Stimulated activated CD8-positive, alpha-beta memory T cell treated with anti-CD3 and anti-CD28 coated beads, Interleukin-2, amount 100 ng/mL, for 48 hours (primary cell): ENCODE measurements at places on chromosomes 2 and 18.
A peak's percentile ranks its signal among the peaks of the same experiment; 100 is the strongest.

- DNase-seq: no peak
Measured at GRCh38 chr18:51897884-51898283, 442.1 kb upstream of the DCC start.

DNA sequence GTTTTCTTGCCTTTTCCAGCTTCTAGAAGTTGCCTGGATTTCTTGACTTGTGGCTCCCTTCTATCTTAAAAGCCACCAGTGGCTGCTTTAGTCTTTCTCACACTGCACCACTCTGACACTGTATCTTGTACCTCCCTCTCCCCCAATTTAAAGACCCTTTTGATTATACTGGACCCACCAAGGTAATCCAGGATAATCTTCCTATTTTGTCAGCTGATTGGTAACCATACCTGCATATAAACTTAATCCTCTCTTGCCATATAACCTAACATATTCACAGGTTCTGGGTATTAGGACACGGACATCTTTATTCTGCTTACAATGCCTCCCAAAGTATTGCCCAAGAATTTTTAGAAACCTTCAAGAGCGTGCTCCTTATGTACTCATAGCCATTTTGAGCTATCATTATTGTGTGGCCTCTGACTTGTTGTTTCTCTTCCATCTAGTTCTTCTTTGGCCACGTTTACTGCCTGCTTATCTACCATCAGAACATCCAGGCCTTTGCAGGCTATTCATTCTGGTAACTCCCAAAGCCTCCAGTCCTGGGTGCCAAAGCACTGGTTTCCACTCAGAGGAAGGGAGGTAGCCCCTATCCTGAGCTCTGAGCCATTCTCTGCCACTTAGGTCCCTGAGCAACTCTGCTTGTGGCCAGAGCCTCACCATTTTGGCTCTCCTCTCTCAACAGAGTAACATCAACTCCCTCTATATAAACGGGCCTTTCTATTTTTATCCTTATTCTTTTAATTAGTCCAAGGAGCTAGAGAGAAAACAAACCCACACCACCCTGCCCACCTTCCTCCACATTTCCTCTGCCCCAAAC, 70.8 kb downstream of the MYO3B start:
- no peak for DNase-seq

GRCh38 chr2:191889931-191890330, 43.0 kb upstream of the CAVIN2 start:
- DNase-seq: no peak

GRCh38 chr18:74290021-74290420, 1.7 kb downstream of the CYB5A start:
- no peak for DNase-seq

- DNase-seq: no peak
Measured at GRCh38 chr2:127535918-127536317, 435 bp downstream of the MYO7B start.

DNA sequence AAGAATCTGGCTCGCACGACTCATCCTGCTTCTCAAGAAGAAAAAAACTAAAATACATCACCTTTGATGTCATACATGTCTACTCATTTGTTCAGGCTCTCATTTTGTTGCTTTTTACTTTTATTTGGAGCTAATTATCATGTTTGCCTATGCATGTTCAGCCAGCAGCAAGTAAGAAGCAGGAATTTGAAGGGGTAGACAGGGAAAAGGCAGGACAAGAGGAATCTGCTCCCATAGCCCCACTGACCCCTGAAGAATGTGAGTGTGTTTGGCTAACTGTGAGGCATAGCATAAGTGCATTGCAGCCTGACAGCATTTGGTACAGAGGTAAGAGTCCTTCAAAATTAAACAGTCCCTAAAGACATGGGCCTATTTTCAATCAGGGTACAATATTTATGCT, 72.7 kb downstream of the NYAP2 start:
- DNase-seq: no peak

DNA sequence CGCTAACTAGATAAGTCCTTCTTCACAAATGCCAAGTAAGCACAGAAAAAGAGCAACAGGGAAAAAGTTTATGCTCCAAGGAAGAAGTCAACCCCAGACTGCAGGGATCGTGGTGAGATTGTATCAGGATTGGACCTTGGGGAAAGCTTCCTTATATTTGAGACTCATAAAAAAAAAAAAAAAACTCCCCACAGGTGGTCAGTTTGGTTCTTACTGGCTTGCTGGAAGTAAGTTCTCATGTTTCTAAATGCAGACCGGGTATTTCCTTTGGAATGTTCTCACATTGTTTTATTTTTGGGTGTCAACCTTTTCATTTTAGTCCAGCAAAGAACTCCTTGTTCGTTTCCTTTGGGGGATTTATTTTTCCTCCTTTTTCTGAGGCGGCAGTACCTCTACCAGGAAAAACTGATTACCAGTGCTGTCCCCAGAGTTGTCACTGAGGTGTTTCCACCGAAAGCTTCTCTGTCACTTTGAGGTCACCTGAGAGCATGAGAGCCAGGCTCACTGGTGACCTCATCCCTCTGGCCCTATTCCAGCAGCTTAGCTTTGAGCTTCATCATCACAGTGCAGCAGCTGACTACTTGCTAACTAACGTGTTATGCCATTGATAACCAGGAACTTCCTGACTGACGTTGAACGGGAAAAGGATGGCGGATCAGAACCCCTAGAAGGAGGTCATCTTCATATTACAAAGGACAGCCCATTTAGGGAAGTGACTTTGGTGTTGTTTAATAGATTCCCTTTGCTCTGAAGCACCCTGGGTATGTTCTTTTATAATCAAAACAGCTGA, 16.8 kb upstream of the ATP8B1 start:
- DNase-seq: no peak

- DNase-seq: no peak
Measured at GRCh38 chr2:135948642-135949355, 36.6 kb downstream of the DARS1 start.

- no peak for DNase-seq
Measured at GRCh38 chr2:164764474-164764873, 77.1 kb downstream of the COBLL1 start.

DNA sequence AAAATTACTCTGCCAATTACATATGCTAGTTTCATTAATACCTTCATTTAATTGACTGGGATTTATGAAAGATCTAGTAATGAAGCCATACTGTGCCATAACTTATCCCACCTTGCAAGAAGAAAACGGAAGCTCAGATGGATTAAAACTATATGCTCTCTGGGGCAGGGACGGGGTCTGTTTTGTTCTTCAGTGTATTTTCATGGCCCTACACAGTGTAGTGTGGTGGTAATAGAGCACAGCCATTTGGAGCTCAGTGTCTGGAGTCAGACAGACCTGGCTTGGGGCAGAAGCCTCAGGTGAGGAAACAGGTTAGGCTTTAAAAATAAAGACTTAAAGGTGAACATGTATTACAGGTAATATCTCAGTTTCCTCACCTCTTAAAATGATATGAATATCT, 62.3 kb downstream of the FIGN start:
- DNase-seq: no peak

- DNase-seq: no peak
Measured at GRCh38 chr2:25207078-25207545, 38.7 kb upstream of the POMC start.

DNA sequence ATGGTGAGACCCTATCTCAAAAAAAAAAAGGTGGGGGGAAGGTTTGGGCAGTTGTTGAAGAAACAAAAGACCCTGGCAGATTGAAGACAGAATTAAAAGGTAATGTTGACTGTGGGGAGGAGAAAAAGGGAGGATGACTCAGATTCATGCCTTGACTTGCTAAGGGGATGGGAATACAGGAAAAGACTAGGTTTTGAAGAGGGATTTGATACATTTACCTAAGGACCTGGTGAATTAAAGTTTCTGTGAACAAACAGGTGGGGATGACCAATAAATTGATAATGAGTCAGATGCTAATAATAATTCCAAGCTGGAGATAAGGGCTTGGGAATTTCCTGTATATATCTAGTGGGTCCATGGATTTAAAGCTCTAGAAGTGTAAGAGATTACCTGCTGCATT, 27.6 kb downstream of the TTR start:
- DNase-seq: no peak

GRCh38 chr2:37398990-37399389, 54.6 kb downstream of the QPCT start:
- no peak for DNase-seq

DNA sequence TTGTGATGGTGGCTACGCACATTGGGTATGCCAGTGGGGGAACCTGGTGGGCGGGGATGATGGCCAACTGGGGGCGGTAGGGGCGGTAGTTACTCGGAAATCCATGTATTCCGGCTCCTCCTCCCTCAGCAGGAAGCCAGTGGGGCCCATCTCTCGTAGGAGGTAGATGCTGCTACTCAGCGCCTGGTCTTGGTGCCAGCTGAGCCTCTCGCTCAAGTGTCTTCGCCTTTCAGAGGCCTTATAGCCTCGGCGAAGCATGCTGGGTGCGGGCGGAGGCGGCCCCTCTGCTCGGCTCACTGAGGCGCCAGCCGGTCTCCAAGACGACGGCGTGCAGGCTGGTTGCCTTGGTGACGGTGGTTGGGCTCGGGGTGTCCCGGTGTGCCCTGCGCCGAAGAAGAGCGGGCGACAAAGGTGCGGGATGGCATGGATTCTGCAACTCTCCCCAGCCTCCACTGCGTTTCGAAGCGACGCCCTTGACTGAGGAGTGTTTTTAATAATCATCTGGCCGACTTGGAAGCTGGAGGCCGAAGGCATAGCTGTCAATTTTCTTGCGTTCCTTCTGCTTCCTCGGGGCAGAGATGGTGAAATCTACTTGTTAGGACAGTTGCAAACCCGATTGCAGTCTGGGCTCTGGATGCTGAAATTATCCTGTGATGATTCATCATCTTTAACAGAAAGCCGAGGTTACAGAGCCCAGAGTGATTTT, at the start of gene ZSWIM2:
TSS of gene ZSWIM2 (minus strand) at position 298 of the 706 bp plus-strand sequence. CDS start at position 258, 40 bp downstream.
- DNase-seq: peak; percentile 13

DNA sequence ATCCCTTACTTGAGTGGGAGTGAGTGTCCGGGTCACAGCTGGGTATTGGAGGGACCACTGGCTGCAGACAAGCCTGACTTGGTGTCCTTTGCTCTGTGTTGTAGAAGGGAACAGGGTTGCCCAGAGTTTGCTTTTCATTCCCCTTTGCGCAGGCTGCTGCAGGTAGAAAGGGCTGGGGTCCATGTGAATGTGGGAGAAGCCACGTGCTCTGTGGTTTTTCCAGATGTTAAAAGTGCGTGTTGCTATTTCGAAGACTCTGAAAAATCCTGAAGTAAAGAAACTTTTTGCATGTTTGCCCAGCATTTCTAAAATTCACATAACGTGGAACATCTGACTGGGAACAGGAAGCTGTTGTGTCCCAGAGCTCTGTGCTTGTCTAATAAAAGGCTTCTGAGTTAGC, 28.8 kb downstream of the GLI2 start:
- DNase-seq: no peak

DNA sequence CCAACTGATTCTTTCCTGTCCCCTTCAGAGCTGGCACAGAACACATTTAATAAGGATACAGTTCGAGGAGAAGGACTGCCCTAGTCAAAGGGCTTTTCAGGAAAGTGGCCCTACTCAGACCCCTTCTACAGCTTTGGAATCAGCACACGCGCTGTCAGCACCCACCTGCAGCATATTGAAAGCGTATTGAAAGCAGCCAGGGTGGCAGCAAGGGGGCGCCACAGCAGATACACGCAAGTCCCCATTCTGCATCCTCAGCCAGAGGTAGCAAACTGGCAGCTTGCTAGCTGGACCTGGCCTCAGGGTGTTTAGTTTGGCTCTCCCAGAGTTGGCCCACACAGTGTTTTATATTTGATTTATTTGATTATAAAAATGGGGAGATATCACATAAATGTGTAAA, 101.0 kb upstream of the NT5C1B start:
- no peak for DNase-seq

DNA sequence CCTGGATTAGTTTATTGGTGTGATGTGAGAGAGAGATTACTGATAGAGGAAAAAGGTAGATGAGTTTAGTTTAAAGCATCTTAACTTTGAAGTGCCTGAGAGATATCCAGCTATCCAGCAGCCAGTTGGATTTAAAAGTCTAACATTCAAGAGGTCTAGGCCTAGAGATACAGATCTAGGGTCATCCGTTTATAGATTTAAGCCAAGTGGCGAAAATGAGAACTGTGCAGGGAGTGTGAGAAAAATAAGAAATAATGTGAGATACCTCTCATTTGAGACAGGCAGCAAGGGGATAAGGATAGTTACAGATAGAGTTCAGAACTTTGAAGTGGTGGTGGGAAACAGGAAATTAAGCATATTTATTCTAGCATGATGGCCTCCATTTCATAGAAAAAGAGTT, 5.3 kb upstream of the ORC2 start:
- no peak for DNase-seq

DNA sequence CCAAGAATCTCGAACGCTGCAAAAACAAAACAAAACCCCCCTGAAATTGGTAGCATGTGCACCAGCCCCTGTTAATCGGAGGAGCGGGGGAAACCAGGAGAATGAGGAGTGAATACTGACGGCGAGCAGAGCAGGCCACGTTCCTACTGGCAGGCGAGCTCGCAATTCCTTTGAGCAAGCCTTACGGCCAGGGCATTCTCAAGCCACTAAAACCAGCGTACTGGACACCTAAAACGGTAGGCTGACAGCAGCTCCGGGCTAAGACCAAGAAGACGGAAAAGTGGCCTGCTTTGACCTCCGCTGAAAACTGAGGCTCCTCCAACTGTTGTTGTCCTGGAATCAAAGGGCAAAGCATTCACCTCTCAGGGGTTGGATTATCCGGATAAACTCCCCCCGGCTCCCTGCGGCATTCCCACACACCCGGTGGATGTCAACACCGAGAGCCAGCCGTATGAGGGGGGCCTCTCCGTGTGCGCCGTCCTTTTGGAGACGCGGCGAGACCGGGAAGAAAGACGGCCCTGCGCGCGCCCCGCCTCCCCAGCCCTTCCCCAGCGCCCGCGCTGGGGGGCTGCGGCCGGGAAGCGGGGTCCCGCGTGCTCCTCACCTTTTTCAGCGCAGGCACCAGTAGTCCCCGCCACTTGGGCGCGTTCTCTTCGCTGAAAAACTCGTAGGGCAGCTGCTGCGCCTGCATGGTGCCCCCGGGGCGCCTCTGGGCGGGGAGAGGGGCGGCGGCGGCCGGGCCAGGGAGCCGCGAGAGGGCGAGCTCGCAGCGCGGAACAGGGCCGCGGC, 925 bp downstream of the SOS1 start:
- no peak for DNase-seq

GRCh38 chr2:16665748-16666448, at the start of gene CYRIA:
TSS of gene CYRIA (minus strand) at chr2:16665834. CDS start at chr2:16588119, 77,715 bp downstream.
- DNase-seq: peak; percentile 38

DNA sequence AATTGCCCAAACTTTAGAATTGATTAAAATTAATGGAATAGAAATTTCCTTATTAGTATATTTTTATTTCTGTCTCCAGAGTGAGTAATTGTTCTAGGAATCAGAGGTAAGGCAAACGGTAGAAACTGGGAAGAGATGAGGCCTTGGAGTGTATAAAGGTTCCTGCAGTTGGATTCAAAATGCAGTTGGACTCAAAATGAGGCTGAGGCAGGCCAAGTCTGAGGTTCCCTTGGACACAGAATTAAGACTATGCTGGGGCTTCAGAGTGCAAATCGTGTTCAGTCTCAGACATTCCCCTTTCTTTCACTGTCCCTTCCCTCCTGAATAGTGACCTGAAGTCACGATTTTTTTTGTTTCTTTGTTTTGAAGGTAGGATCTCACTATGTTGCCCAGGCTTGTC, 746.9 kb upstream of the NRXN1 start:
- no peak for DNase-seq

GRCh38 chr2:46876741-46877384, 38.7 kb downstream of the MCFD2 start:
- DNase-seq: no peak

GRCh38 chr2:186718122-186718521, 24.3 kb downstream of the FAM171B start:
- DNase-seq: no peak

GRCh38 chr2:23505218-23505983, 120.4 kb downstream of the KLHL29 start:
- DNase-seq: no peak
